ENCODE measurements at places on chromosomes 5 and 9.

DNA sequence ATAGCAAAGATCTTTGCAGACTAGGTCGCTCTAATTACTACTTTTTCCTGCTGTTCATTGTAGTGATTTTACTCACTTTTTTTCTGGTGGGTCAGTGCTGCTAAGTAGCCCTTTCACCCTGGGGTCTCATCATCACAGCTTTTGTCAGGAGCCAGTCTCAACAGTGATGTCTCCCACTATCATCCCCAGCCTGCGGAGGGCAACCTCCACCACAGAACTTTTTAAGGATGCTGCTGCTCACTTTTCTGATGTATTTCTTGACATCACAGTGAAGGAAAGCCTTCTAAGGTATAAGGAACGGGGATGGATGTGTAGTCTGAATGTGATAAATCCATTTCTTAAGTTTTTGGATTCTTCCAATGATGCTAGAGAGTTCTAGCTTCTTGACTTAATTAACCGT, 242.5 kb upstream of the RIOK2 start:
- no peak for DNase-seq

DNA sequence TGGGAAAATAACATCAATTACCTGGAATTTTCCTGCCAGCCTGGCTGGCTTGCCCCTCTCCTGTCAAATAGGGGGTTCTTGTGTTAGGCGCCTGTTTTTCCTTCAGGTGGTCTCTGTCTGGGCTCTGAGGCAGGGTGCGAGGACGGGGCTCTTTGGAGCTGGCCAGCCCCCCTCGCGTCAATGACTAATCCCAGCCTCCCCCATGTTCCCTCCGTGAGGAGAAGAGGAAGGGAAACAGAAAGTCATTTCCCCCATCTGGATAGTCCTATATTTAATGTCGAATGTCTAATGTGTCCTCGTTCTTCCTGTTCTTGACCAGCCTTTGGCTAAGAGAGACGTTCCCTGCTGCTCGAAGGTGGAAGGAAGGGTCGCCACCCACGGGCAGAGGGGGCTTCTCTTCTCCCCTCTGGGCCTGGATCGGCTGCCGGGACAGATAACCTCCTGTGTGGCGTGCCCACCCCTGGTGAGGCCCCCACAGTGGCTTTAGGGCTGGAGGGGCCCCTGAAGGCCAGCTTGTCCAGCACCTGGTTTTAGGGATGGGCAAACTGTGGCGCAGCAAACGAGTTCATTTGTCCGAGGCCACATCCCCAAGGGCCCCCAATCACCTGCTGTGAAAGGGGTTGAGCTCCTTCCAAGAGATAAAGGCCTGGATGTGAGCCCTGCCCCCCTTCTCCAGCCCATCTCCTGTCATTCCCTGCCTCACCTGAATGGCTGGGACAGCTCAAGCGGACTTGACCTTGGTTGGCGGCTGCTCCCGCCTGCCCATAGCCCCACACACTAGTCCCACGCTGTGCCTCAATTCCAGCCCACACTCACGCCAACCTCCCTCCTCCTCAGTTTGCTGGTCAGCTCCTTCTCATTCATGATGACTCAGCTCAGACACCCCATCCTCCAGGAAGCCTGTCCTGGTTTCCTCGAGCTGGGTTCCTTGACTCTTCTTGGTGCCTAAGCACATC, 35.9 kb upstream of the UNC5A start:
- no peak for DNase-seq

- no peak for DNase-seq
Measured at GRCh38 chr5:87746891-87747377, 334.2 kb upstream of the CCNH start.

GRCh38 chr5:169944922-169945680, 35.2 kb downstream of the INSYN2B start:
- no peak for DNase-seq

DNA sequence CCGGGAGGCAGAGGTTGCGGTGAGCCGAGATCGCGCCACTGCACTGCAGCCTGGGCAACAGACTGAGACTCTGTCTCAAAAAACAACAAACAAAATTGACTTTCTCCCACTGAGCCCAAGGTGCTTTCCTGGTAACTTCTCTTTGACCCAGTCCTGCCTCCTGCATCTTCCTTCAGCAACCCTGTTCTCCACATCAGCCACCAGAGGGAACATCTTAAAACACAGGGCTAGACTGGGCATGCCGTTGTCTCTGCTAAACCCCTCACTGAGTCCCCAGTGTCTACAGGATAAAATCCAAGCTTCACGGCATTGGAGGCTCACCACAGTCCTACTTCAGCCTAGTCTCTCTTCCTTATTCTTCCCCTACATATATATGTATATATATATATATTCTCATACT, 39.8 kb upstream of the KCNMB1 start:
- DNase-seq, result no peak

GRCh38 chr5:143222287-143223231, 180.9 kb downstream of the NR3C1 start:
- no peak for DNase-seq

- no peak for DNase-seq
Measured at GRCh38 chr5:156922207-156922792, 40.7 kb downstream of the TIMD4 start.

GRCh38 chr9:89743216-89743572, 138.4 kb downstream of the GADD45G start:
- DNase-seq, result no peak

DNA sequence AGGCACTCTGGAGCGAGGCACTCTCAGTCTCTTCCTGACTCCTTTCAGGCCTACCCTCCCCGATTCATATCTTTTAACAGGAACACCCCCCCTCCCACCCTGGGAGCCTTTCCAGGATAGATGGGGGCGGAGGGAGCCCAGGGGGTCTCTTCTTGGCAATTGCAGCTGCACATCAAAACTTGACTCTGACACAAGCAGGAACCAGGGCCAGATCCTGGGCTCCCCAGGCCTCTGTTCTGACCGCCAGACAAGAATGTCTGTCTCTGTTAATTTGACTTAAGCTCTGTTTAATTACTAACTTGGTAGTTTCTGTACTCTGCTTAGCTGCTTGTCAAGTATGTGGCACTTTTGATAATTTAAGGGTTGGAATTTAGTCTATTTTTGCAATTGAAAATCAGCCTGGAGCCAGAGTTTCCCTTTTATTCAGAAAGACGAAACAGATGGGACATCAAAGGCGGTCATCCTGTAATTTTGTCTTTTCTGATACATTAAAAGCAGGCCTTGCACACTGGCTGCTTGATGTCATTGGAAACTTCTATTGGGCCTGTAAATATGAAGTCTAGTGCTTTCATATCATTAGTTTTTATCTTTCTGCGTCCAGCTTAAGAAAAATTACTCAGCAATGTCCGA, 43.3 kb downstream of the ACTL7B start:
- peak; percentile 4 for DNase-seq

DNA sequence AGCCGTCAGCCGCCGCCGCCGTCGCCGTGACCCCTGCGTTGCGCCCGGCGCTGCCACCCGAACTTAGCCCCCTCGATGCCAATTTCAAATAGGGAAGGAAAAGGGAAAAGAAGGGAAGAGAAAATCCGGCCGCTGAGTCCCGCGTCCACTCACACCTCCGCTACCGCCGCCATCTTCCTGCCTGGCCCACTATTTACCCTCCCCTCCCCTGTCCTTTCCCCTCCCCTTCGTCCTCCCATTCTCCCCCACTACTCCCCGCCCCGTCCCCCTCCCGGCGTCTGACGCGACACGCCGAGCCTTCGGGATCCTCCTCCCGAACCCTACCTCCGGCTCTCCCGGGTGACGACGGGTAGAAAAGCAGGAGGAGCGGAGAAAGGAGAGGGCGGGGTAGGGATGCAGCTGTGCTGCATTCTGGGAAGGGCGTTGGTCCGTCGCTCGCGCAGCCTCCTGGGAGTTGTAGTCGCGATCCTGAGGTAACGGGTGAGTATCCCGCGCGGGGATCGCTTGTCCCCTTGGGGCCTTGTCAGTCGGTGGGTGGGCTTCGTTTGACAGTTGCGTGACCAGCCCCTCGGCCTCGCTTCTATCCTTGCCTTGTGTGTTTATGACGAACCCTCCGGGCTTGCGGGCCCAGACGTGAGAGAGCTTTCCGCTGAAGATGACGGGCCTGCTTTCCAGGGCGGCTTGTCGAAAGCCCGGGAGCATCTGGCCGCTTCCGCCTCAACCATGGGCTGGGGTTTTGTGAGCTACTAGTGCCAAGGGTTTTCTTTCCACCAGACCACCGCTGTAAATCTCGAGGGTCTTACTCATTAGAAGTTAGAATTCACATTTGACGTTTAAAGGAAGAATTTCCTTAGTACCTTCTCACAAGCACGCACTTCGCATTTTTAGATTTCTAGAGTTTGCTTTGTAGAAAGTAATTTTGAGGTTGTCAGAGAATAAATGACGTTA, at the start of the genes CERT1 and POLK:
CERT1 (minus strand) TSS at position 195 of the 948 bp plus-strand sequence. CDS start 422 bp downstream, outside the sequence.
POLK (plus strand) TSS at position 457 of the 948 bp plus-strand sequence.
- DNase-seq, result peak; percentile 98

- no peak for DNase-seq
Measured at GRCh38 chr5:160159991-160160792, 40.9 kb upstream of the PWWP2A start.

DNA sequence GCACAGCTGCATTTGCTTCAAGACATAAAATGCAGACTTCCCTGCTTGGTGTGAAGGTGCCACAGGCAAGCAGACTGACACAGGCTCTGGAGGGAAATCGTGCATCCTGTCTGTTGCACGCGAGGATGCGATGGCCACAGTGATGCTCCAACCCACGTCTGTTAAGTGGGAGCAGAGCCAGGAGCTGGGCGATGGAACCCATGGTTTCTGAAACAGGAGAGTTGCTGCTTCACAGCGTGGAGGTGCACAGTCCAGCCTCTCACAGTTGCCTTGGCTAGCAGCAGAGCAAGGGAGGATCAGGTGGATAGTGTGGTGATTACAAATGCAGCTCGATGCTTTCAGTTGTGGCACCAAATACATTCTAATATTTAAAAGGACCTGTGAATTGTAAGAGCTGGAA, 108.8 kb downstream of the TENT4A start:
- DNase-seq, result no peak

- DNase-seq, result no peak
Measured at GRCh38 chr5:68548959-68549676, 333.6 kb downstream of the PIK3R1 start.

DNA sequence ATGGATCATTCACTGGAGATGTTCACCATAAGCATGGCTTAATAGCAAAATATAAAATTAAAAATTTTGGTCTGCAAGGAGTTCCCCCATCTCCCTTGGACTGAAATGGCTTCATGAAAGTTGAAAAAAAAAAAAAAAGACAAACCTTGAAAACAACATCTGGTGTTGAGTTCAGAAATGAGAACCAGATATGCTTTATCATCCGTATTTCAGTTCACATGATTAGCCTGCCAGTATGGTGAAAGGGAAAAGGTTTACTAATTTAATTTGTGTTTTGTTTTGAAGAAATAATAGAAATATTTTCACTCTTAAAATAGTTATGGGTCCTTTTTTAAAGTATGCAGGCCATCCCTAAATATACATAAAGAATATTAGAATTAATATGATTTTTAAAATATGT, 67.8 kb downstream of the TMEM167A start:
- DNase-seq, result no peak

- no peak for DNase-seq
Measured at GRCh38 chr5:93658044-93658443, 75.0 kb downstream of the NR2F1 start.

DNA sequence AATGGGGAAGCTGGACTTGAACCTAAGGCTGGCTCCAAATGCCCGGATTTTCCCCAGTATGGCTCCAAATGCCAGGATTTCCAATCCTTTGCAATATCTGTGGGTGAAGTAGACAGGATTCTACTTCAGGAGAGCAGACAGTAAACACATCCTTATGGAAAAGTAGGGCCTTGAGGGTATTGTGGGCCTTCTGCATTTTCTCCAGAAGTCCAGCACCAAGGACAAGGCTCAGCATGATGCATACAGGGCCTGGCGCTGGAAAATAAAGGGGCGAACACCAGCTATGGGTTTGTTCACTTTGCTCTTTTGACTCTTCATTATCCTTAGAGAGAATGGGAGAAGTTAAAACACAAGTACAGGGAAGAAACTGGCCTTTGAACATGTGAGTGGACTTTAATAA, 347.5 kb downstream of the SEMA5A start:
- DNase-seq, result no peak

DNA sequence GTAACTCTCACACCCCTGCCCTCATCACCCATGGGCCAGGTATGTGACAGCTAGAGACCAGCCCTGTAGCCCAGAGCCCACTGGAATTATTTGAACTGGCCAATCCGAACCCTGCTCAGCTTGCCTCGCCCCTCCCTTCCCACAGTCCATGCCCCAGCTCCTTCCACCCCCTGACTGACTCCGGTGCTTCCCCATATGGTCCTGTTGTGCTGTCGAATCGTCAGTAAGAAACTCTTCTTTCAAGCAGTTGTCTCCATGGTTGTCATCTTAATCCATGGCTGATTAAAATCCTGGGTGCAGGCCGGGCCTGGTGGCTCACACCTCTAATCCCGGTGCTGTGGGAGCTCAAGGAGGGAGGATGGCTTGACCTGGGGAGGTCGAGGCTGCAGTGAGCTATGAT, 118.5 kb downstream of the COL23A1 start:
- DNase-seq, result no peak

GRCh38 chr5:78640662-78641474, 7.7 kb downstream of the LHFPL2 start:
- DNase-seq, result no peak

- no peak for DNase-seq
Measured at GRCh38 chr9:123084256-123084655, 50.8 kb downstream of the GPR21 start.

GRCh38 chr5:1470762-1471211, 25.5 kb upstream of the SLC6A3 start:
- DNase-seq, result no peak
